ENCODE measurements at places on chromosomes 1 and 21.

DNA sequence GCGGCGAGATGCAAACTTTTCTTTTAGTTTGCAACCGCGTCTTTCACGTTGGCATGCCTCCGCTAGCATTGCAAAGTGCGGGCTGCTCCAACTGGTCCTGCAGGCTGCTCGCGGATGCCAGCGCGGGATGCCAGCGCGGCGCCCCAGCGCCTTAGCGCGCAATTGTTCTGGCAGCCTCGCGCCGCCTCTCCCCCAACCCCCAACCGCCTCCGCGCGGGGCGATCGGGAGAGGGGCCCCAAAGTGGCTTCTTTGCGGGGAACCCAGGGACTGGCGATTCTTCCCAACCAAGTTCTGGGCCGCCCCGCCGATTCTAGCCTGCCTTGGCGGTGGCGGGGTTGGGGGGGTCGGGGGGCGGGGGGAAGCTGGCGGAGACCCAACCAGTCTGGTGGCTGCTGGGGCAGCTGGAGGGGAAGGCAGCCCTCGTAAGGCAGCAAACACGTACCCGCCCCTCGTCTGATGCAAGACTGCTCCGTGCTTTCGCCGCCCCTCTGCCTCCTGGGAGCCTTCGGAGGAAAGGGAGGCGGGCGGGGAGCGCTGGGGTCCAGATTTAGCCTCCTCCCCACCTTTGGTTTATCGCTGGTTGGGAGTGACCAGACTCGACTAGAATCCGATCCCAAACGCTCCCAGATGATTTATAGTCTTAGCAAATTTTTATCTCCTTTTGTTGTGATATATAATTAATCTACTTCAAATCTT is 756 bp downstream of the PHGDH start:
- DNase-seq: peak; percentile 28

GRCh38 chr1:98267423-98267822 is 346.6 kb upstream of the DPYD start:
- no peak for DNase-seq

- no peak for DNase-seq
Observed at GRCh38 chr1:207807326-207807689, 55.5 kb downstream of the CD46 start.

DNA sequence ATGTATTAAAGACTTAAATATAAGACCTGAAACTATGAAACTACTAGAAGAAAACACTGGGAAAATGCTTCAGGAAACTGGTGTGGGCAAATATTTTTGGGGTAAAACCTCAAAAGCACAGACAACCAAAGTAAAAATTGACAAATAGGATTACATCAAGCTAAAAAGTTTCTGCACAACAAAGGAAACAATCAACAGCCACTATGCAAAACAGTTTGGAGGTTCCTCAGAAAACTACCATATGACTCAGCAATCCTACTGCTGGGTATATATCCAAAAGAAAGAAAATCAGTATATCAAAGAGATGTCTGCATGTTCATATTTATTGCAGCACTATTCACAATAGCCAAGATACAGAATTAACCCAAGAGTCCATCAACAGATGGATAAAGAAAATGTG is 17.1 kb downstream of the TSHB start:
- no peak for DNase-seq

DNA sequence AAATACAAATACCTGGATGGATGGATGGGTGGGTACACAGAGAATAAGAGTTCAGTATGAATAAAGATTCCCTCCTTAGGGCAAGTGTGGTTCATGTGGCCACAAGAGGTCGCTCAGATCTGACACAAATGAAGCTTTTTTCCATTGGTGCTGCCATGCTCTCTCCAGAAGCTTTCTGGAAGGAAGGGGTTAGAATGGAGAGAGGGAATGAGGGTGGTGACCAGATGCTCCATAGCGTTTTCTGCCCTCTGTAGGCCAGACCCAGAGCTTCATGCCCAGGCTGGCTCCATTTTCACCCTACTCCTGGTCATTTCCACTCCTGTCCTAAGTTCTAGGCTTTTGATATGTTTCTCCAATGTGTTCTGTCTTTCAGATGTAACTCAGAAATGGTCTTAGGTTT is 3.3 kb upstream of the FCRL6 start:
- DNase-seq: peak; percentile 30

GRCh38 chr1:186983327-186983726 is 154.6 kb downstream of the PLA2G4A start:
- no peak for DNase-seq

GRCh38 chr1:207885129-207886032 is 25.5 kb downstream of the CD34 start:
- DNase-seq: peak; percentile 64

DNA sequence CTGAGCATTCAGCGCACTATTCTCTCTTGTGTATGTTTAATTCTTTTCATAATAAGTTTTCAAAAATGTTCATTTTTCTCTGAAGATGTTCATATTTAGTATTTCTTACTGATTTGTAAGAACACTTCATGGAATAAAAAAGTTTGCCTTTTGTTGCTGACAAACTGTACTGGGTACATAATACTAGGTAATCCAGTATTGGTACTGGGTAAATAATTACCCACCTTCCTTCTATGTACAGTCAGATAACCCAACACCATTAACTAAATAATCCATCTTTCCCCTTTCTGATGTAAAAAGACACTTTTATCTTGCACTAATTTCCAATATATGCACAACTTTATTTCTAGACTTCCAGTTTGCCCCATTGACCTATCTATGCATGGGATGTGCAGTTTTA is 23.9 kb downstream of the APP start:
- no peak for DNase-seq

DNA sequence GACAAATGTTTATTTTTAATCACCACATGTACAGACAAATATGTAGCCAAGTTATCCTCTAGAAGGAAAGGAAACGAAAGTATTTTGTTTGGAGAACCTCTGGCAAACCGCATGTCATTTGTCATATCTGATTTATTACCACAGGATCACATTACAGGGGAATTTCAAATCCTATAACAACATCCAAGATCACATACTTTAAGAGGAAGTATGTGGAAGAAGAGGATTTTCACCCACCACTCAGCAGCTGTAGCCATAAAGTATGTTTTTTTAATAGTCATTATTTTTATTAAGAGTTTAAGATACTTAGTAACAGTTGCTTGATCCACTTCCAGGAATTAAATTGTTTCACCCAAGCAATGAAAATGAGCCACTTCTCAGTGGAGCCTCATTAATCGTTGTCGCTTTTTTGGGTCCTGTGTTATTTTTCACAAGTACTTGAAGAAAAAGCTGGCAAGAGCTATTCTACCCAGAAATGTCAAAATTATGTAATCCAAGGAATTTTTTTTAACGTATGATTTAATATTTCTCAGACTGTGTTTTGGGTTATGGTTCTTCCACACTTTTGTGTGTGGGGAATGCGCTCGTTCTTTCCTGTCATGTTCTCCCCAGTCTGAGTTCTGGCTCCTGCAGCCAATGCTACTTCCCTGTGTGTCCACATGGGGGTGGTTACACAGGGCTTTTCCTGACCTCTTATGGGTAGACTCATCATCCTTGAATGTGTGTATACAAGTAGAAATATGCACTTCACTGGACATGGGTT is 6.9 kb downstream of the SERTAD4 start:
- DNase-seq: no peak

GRCh38 chr1:186497651-186498050 is 36.7 kb upstream of the PDC start:
- no peak for DNase-seq

GRCh38 chr21:37128076-37128475 is 55.0 kb downstream of the TTC3 start:
- no peak for DNase-seq

DNA sequence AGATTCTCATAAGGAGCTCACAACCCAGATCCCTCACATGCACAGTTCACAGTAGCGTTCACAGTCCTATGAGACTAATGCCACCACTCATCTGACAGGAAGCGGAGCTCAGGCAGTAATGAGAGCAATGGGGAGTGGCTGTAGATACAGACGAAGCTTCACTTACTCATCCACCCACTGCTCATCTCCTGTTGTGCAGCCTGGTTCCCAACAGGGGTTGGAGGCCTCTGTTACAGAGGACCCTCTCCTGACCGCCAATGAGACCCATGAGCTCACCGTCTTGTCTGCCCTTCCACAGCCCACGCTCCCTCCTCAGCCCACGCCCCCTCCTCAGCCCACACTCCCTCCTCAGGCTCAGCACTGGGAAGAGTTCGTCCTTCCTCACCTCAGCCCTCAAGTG is 39.6 kb downstream of the RSPH1 start:
- DNase-seq: peak; percentile 60

DNA sequence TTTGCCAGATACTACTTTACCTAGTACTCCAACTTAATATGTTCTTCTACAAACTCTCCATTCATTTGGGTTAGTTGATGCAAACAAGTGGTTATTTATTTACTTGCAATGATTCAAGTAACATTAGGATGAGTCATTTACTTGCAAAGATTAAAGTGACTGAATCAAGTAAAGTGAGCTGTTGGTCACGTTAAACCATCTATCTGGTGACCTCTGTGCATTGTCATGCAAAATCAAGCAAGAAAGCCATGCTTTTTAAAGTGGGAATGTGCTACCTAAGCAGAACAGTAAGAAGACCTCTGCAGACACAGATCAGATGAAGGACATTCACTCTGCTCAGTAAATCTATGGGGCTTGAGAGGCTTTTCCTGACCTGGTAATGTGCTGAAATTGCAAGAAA is 254.7 kb downstream of the LRRIQ3 start:
- DNase-seq: no peak

- no peak for DNase-seq
Observed at GRCh38 chr1:20787840-20788795, 1.0 kb upstream of the HP1BP3 start.

GRCh38 chr1:155125946-155126555 is 1.6 kb upstream of the EFNA1 start:
- DNase-seq: no peak

- DNase-seq: no peak
Observed at GRCh38 chr1:234533034-234533891, 54.3 kb upstream of the TARBP1 start.

GRCh38 chr21:42254651-42255601 is 36.0 kb downstream of the ABCG1 start:
- no peak for DNase-seq

DNA sequence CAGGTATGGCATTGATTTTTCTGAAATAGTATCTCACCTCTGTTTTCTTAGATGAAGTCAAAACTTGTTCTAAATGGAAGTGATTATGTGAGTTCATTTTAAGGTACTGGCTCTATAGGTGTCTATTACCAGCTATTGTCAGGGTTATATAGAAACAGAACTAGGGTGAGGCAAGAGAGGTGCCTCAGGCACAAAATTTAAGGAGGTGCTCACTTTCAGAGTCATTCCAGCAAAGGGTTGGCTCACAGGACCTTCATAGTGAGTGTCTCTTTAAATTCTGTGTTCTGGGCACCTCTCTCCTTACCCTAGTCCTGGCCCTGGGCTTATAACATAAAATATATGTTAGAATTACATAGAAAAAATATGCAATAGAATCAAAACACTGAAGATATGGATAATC is 49.3 kb downstream of the KIAA0319L start:
- DNase-seq: no peak

DNA sequence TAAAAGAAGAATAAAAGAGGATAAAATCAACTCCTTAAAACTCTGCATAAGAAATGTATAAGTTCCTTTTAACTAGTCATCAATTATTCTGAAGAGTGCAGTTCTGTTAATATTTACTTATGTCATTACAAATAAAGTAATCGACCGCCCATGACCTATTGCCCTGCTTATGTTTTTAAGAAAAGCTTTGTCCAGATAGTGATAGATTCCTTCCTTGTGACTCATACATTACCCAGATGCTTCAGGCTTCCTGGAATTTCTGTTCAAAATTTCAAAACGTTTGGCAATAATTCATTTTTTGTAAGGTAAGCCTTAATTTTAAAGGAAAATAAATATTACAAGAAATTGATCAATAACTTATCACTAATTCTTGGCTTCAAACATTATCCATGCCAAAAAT is 918.2 kb upstream of the ADGRL2 start:
- no peak for DNase-seq
